Activated CD8-positive, alpha-beta memory T cell treated with anti-CD3 and anti-CD28 coated beads, Interleukin-2, amount 50 U/mL, for 4 hours (primary cell): ENCODE measurements at places on chromosomes 11 and 22.

DNA sequence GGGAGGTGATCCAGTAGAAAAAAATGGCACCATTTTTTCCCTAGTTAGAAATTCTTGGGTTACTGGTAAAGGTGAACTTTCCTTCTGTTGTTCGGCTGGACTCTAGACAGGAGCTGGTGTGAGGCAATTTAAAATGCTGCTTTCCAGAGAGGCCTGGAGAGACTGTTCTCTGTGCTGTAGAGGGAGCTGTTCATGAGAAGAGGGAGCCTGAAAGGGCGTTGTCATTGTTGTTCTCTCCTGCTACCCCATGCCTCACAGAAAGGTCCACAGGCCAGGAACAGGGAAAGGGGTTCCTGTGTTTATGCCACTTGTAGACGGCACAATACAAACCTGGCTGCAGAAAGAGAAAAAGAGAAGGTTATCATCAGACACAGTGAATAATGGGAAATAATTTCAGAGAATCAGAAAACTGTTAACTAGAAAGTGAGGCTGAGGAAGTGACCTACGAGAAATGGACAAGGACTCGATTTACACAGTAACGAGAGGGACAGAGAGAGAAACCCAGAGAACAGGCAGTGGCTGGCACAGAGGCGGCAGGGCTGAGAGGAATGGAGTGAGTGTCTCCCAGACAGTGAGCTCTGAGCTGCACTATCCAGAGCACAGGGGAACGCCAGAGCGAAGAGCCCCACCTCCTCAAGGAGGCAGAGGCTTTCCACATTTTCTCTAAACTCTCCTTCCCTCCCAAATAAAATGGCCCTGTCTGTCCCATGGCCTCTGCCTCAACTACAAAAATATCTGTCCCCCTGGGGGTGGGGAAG, 109.2 kb downstream of the RRM1 start:
- no peak for DNase-seq

DNA sequence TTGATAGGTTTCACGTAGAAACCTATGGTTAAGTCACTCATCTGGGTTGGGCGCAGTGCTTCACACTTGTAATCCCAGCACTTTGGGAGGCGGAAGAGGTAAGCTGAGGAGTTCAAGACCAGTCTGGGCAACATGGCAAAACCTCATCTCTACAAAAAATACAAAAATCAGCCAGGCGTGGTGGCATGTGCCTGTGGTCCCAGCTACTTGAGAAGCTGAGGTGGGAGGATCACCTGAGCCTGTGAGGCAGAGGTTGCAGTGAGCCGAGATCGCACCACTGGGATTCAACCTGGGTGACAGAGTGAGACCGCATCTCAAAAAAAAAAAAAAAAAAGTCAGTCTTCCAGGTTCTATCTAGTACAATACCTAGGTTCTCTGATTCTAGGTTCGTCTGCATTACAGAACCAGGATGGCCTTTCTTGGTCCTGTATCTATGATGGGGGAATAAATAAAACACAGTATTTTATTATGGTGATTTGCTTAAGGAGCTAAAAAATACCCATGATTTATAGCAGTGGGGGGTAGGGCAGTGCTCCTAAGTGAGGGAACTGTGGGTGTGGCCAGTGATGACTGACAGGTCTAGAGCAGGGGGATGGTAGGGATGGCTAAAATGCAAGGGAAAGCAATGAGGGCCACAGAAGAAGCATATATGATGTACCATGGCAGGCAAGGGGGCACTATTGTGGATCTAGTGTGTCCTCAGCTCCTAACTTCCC, 65.5 kb upstream of the NUP160 start:
- DNase-seq = no peak

- no peak for DNase-seq
Measured at GRCh38 chr11:102589047-102589459, 36.1 kb downstream of the MMP20 start.

- DNase-seq = no peak
Measured at GRCh38 chr22:50072167-50072555, 13.1 kb downstream of the MLC1 start.

- no peak for DNase-seq
Measured at GRCh38 chr11:119572481-119573424, 149.8 kb upstream of the THY1 start.

DNA sequence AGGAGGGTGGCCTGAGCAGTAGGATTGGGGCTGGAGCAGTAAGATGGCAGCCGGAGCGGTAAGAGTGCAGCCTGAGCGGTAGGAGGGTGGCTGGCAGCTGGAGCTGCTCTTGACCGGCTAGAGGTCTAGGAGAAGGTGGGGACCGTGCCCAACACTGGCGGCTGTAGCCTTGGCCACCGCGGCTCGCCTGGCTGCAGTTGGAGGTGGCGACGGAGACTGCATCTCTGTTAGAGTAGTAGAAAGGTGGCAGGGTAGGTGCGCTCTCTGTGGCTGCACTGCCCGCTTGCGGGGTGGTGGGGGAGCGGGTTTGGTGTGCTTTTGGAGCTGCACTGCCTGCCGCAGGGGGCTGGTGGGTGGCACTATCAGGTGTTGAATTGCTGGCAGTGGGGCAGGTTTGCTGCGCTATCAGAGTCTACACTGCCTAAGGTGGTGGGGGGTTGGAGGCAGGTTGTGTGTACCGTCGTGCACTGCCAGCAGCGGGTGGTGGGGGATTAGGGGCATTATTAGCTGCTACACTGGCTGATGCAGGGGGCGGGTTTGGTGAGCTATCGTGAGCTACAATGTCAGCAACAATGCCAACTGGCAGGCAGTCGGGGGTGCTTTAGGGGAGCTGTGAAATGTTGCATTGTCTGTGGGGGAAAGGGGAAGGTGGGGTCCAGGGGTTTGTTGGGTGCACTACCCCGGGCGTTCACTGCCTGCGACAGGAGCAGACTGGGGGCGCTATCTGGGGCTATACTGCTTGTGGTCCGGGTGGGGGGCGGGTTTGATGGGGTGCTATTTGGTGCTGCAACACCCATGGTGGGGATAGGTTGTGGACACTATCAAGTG, 4461.3 kb upstream of the OR11H1 start:
- DNase-seq = no peak

GRCh38 chr11:83061883-83062282, 9.8 kb downstream of the RAB30 start:
- DNase-seq = no peak

GRCh38 chr11:63563201-63564055, at the start of gene PLAAT2:
Gene PLAAT2 (minus strand): TSS chr11:63563379. CDS start chr11:63563324, 55 bp downstream.
- no peak for DNase-seq
